Thyroid gland (tissue), 4 donors: ENCODE measurements at places on chromosomes 13 and 19.

DNA sequence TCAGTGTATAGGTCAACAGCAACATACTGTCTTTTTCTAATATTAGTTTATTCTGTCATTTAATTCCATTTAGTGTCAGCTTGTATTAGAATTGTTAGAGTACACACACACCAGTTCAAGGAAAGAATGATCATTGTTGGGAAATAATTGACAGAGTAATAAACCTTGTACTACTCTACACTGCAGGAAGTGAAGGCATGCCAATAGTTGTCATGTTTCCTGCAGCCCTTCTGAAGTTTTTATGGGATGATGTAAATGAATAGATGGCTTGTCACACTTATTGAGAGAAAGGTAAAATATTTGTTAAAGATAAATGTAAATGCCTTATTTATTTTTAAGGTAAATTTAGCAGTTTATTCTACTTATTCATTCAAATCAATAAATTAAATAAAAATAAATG, 306.9 kb upstream of the KLHL1 start:
- DNase-seq: no peak
- no peaks in the 10 kb centered on the region for H3K36me3 ChIP-seq
- no peak overlapping the region for H3K4me3 ChIP-seq
- no peaks in the 10 kb centered on the region for H3K4me1 ChIP-seq
- H3K27ac ChIP-seq: no peak overlapping the region

DNA sequence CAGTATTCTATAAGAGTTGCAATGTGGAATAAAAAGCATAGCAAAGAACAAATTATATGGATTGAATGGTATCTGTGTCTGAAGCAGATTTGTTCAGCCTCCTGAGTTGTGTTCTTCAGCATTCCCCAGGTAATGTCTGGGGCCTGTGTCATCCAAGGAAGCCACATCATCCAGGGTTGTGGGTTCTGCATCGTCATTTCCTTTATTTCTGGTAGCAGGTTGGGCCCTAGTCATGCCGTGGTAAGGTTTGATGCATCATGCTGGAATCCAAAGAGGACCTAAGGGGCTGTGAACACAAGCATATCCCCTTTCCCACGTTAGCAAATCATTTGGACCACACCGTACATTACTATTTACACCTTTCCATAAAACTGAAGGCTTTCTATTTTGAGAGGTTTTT, 131.0 kb upstream of the ZNF91 start:
- DNase-seq: no peak
- no peaks in the 10 kb centered on the region for H3K27me3 ChIP-seq
- H3K27ac ChIP-seq: no peak overlapping the region

DNA sequence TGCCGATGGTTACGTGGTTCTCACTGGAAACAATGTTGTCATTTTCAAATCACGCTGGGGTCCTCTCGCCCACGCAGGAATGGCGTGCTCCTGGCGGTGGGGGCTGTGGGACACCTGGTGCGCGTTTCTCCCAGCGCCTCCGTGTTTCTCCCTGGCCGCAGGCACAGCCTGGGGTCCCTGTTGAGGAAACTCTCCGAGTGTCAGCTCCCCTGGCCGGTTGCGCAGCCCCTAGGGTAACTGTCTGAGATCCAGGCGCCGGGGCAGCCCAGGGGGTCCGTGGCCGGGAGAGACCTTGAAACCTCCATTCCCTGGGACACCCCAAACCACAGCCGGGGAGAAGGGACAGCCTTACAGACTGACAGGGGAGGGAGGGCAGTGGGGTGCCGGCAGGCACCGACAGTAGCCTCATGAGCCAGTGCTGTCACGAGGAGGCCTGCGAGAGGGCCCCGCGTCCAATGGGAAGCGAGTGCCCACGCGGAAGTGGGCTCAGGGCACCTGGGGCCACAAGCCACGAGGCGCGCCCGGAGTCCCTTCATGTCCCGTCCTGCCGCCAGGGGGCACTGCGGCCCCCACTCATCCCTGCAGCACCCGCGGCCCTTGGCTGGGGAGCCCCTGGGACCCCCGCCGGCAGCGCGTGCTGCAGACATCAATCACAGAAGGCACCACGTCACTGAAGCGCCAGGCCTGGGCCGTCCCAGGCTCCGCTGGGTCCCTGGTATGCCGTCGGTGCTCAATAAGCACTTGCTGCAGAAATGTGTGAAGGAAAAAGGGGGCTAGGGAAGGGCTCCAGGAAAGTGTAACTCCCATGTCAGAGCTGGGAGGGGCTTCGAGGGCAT, 9.5 kb downstream of the ADAMTSL5 start:
- peaks cover 17% of the 10 kb centered on the region for H3K4me1 ChIP-seq
- H3K27me3 ChIP-seq: peaks cover 11% of the 10 kb centered on the region
- H3K27ac ChIP-seq: no peak overlapping the region
- H3K4me3 ChIP-seq: no peak overlapping the region

GRCh38 chr13:68428292-68428691, 1198.2 kb upstream of the PCDH9 start:
- H3K27ac ChIP-seq: no peak overlapping the region
- H3K4me3 ChIP-seq: no peak overlapping the region
- H3K4me1 ChIP-seq: no peaks in the 10 kb centered on the region
- no peaks in the 10 kb centered on the region for H3K27me3 ChIP-seq
- no peak for DNase-seq

DNA sequence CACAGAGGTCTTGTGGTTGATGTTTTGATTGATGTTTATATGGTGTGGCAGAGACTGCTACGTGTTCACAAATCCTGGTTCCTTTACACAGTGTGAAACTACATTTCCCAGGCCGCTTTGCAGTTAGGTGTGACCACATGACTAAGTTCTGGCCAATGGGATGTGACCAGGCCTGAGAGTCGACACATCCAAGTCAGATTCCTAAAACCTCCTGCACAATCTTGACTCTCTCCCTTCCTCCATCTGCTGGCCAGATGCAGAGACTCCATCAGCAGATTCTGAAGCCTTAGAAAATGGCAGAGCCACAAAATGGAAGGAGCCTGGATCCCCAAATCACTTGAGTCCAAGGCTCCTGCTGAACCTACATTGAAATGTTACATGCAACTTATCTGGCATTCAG, 12.6 kb downstream of the CD37 start:
- H3K4me3 ChIP-seq: no peak overlapping the region
- DNase-seq: no peak
- H3K27me3 ChIP-seq: no peaks in the 10 kb centered on the region

DNA sequence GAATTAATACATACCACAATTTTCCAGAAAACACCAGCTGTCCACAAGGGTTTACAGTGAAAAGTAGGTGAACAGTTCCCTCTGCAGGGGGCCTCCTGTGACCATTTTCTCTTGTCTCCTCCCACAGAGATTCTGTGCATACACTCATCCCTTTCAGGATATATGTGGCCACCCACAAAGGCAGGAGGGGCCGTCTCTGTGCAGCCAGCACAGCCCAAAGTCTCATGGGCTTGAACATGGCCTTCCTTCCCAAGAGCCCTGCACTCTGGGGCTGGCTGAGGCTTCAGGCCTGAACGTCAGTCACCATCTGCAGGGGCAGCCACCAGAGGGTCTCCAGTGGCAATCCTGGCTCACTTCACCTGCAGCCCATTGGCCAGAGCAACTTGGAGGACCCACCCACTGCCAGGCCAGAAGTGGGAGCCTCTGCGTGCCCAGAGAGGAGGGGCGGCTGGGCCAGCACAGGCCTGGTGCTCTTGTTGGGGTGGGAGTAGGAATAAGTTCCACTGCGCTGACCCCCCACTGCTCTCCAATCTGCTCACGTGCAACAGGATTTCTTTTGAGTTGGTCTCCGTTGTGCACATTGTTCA, 25.1 kb downstream of the TMEM161A start:
- no peak for DNase-seq
- H3K27me3 ChIP-seq: no peaks in the 10 kb centered on the region
- no peak overlapping the region for H3K27ac ChIP-seq
- no peak overlapping the region for H3K4me3 ChIP-seq
- no peaks in the 10 kb centered on the region for H3K36me3 ChIP-seq

- H3K36me3 ChIP-seq: peaks cover 13% of the 10 kb centered on the region
- H3K4me3 ChIP-seq: no peak overlapping the region
- no peak overlapping the region for H3K27ac ChIP-seq
- no peaks in the 10 kb centered on the region for H3K27me3 ChIP-seq
- no peak for DNase-seq
Measured at GRCh38 chr19:37519890-37520289, 13.2 kb downstream of the ZNF793 start.

- H3K27ac ChIP-seq: no peak overlapping the region
- no peak overlapping the region for H3K4me3 ChIP-seq
- DNase-seq: no peak
- H3K36me3 ChIP-seq: no peaks in the 10 kb centered on the region
- H3K27me3 ChIP-seq: no peaks in the 10 kb centered on the region
Measured at GRCh38 chr19:58325311-58326022, 1.3 kb upstream of the ZSCAN22 start.

DNA sequence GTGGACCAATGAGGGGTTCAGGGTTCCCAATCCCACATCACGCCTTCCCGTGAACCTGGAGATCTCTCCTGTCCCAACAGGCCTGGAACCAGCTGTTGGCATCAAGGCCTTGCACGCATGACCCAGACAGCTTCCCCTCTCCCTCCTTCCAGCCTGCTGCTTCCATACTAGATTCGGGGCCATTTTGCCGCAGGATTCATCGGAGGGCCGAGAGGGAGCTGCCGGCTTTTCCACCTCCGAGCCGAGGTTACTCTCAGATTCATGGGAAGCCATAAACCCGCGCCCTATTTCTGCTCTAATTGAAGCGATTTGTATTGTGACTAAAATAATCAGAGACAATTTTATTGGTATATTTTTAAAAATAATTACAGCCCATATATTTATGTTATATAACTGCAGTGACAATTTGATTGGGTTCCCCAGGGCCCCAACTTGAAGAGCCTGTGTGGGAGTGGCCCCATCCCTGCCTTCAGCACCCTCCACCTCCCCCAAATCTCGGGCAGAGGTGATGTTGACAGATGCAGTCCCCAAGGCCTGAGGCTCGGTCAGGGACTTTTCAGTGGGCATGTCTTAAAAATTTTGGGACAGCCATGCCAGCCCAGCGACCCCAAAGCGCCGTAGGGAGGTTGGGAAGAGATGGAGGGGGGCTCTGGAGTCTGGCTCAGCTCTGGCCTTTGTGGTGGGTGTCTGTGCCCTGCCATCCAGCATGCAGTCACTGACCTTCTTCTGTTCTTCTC, 30.8 kb upstream of the PEPD start:
- H3K27ac ChIP-seq: no peak overlapping the region
- H3K36me3 ChIP-seq: no peaks in the 10 kb centered on the region

- no peak overlapping the region for H3K4me3 ChIP-seq
- DNase-seq: no peak
- no peak overlapping the region for H3K27ac ChIP-seq
- no peaks in the 10 kb centered on the region for H3K27me3 ChIP-seq
- no peaks in the 10 kb centered on the region for H3K4me1 ChIP-seq
Measured at GRCh38 chr13:27704681-27705080, 83.0 kb downstream of the POLR1D start.

GRCh38 chr13:20438801-20439200, 86.9 kb downstream of the CRYL1 start:
- no peak overlapping the region for H3K4me3 ChIP-seq
- no peaks in the 10 kb centered on the region for H3K4me1 ChIP-seq
- DNase-seq: no peak
- H3K36me3 ChIP-seq: no peaks in the 10 kb centered on the region

DNA sequence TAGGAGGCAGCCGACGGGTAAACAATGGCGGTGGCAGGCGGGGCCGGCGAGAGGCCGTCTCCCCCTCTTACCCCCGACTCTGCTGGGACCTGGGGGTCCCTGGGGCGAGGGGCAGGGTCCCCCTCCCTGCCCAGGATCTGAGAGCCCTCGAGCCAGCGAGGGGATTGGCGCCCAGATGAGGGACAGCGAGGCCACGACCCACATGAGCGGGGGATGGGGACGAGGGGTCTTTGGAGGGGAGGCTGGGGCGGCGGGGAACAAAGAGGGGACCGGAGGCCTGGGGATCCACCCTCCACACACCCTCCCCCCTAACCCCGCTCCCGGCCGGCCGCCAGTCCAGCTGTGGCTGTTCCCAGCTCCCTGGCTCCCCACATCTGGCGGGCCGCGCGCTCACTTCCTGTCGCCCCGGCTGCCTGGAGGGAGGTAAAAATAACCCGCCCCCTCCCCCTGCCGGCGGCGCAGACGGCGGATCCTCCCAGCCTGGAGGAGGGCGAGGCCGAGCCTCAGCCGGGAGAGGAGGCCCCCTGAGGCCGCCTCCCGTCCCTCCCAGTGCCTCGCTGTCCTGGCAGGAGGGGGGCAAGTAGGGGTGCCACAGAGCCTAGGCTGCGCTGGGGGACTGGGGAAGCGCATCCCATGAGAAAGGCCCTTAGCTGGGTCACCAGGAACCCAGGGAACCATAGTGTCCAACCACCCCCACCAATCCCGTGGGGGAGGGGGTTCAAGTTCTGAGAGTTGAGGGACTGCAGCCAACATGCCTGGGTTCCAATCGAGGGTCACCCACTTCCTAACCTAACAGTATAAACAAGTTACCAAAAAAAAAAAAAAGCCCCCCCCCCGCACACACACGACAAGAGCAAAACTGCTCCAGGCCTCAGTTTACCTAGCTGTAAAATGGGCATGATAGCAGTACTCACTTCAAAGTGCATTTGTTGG, 29.3 kb upstream of the NANOS3 start:
- peak overlapping the region; percentile 100 for H3K27ac ChIP-seq
- no peaks in the 10 kb centered on the region for H3K27me3 ChIP-seq
- H3K4me1 ChIP-seq: peaks cover 59% of the 10 kb centered on the region
- H3K4me3 ChIP-seq: peak overlapping the region; percentile 41
- no peaks in the 10 kb centered on the region for H3K36me3 ChIP-seq

GRCh38 chr13:46575818-46576221, 22.9 kb downstream of the LRCH1 start:
- no peak for DNase-seq
- no peaks in the 10 kb centered on the region for H3K36me3 ChIP-seq
- peaks cover 19% of the 10 kb centered on the region for H3K4me1 ChIP-seq
- H3K27me3 ChIP-seq: no peaks in the 10 kb centered on the region
- H3K27ac ChIP-seq: no peak overlapping the region

DNA sequence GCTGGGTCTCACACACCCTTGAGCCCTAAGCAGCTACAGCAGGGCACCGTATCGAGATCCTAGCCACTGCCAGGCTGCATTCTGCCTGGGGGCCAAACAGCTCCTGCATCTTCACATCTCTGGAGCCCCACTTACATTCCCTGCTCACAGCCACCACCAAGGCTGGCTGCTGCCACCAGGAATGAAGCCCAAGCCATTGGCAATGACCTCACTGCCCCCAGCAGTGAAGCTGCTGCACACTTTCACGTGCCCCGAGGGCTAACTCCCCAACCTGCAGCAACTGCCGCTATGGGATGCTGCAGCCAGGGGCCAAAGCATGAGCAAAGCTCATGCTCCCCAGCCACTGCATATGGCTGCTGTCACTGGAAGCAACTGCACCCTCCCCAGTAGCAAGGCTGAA, 42.0 kb downstream of the F2RL3 start:
- H3K27me3 ChIP-seq: no peaks in the 10 kb centered on the region
- no peak overlapping the region for H3K4me3 ChIP-seq
- H3K36me3 ChIP-seq: no peaks in the 10 kb centered on the region
- no peaks in the 10 kb centered on the region for H3K4me1 ChIP-seq

GRCh38 chr13:51849145-51850101, 4.4 kb upstream of the TMEM272 start:
- H3K4me1 ChIP-seq: no peaks in the 10 kb centered on the region
- H3K27me3 ChIP-seq: no peaks in the 10 kb centered on the region
- peak; percentile 12 for DNase-seq
- no peaks in the 10 kb centered on the region for H3K36me3 ChIP-seq
- no peak overlapping the region for H3K27ac ChIP-seq
